ENCODE measurements at places on chromosomes 12 and 14.
A peak's percentile ranks its signal among the peaks of the same experiment; 100 is the strongest.

- DNase-seq = no peak
These were observed 188.0 kb downstream of the FOXN3 start for GRCh38 chr14:89228921-89229639.

- no peak for DNase-seq
These were observed 6.0 kb downstream of the STYX start for GRCh38 chr14:52735921-52736489.

- no peak for DNase-seq
These were observed 41.9 kb downstream of the STX2 start for GRCh38 chr12:130796985-130797686.

DNA sequence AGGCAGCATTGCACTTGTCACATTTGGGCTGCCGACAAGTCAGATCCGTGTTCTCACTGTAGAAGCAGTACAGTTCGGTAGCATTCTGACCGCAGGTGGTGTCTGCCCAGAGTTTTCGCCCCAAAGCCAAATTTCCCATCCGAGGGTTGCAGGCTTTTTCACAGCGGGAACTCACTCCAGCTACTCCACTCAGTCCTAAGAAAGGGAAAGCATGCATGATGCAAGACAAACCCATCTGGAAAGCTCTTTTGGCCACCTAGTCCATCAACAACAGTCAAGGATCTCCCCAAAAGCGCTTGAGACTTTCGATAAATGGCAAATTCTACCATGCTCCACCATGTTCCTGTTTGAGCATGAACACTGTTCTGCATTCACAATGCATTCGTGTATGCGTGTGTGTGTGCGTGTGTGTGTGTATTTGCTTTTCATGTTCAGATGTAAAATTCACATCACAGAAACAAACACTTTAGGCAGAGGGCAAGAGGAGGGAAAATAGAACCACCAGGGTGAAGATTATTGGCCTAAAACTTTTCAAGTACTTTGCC is 3.2 kb downstream of the NTN4 start:
- DNase-seq = no peak

DNA sequence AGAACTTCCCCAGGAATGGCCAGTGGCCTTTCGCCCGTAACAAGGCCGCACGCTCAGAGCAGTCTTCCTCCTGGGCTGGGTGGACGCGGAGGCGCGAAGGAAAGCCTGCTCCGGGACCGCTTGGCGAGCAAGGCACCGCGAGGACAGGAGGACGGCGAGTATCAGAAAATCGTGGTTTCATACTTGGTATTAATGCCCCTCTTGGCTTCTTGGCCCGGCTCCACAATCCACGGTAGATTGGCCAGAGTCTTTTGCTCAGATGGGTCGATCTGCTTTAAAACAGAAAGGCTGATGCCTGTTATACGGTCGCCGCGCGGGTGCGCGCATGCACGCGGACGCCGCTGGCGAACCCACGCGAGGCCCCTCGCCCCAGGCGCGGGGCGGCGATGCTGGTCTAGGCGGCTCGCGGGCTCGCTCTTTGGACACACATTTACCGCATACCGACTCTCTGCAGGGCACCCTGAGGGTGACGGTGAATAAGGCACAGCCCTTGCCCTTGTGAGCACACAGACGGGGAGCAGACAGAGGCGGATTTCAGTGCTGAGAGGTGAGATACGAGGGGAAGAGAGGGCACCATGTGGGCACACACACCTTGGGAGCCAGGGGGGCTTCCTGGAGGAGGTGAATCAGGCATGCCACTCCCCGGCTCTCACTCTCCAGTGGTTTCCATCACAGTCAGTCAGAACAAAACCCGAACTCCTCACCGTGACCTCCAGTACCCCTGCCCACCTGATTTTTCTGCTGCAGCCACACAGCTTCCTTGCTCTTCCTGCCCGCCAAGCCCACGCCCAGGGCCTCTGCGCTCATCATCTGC is 100.7 kb downstream of the APAF1 start:
- DNase-seq = no peak

DNA sequence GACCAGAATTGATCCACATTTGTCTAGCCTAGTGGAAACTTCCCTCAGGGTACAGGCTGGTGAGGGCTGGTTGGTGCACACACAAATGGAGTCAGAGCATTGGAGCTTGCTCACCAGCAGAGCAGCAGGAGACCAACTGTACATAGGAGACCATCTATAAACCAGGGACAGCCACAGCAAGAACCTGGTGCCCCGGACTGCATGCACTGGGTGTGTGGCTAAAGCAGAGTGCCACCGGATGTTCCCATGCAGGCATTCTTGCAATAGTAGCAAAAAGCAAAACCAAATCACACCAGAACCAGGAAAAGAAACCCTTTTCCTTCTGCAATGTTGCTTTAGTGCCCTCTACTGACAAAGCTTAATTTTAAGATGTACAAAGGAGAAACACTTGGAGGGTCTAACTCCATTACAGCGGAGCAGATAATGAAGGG is 136.4 kb downstream of the MDGA2 start:
- peak; percentile 5 for DNase-seq

DNA sequence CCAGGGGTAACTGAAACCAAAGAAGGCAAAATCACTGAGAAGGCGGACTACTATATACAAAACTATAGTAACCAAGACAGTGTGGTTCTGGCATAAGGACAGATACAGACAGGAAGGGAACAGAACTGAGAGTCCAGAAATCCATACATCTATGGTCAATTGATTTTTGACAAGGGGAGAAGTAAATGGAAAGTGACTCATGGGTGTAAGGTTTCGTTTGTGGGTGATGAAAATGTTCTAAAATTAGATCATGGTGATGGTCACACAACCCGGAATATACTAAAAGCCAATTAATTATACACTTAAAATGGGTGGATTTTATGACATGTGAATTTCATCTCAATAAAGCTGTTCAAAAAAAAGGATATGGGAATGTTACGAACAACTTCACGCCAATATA is 18.7 kb downstream of the ANGEL1 start:
- DNase-seq = no peak

- DNase-seq = peak; percentile 74
These were observed 27.3 kb downstream of the LLPH start for GRCh38 chr12:66103016-66103913.

DNA sequence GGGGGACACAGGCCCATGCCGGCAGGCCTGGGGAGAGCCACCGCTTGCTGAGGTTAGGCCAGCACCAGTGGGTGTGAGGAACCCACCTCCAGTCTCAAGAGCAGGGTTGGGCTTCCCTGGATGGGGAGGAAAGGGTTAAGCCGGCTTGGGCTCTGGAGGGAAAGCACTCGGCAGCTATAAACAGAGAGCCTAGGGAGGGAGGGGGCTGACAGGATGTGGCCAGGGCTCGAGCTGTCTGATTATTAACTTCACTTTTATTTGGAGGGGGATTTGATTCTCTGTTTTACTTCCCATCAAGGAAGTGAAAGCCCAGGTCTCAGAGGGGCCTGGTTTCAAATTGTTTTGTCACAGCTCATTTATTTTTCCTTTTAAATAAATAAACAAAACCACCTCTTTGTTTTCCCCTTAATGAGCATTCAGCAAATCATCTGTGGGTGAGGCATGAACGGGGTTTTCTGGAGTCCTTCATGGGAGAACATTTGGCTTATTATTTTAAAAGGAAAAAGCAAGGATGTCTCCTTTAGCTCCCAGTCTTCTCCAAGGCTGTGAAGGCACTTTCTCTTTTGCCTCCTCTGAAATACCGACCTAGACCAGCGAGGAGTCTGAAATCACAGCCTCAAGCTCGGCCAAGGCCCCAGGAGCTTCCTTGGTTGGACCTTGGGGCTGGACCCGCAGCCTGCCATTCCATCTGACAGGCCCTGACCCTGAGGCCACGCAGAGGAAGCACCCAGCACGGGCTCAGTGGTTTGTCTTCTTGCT is 21.9 kb upstream of the ZFP36L1 start:
- DNase-seq = no peak

DNA sequence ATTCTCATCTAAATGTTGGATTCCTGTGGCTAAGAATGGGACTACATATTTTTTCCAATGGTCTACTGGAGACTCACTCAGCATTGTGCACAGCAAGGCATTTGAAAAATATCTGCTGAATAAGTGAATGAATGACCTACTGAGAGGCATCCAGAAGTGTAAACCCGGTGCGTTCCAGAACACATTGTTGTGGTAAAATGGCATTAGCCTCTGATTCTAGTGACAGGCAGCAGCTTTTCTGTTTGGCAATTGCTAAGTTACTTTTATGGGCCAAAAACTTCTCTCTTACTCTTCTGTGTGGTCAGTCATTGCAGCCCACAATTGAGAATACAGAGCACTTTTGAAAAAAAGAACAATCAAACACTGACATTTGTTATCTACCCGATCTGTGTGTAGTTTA is 36.5 kb downstream of the WIF1 start:
- DNase-seq = no peak

DNA sequence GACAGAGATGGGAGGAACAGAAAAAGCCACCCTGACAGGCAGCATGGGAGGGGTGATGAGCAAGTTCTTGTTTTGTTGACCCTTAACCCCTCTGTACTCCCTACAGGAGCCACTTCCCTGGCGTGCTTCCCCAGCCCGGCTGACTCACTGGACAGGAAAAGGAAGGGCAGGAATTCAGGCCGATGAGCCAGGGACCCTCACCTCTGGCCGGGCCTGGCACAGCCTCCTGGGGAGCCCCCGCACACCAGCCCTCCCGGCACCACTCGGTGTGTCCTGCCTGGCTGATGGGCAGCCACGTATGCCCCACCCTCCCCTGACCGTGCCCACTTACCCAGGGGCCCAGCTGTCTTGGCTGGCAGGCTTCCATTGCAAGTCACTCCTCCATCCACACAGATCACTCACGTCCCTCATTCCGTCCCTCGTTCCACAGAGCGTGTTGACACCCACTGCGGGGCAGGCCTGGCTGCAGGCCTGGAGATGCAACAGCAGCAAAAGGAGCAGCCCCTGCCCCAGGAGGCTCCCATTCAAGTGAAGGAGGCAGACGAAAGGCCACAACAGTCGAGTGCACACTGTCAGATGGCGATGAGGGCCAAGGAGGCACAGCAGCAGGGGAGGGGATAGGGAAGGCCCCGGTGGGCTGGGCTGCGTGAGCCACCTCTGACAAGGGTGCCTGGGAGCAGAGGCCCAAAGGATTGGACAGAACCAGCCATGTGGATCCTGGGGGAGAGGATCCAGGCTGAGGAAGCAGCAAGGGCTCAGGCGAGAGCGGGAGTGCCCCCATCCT is 19.7 kb upstream of the CD9 start:
- no peak for DNase-seq

GRCh38 chr12:28096649-28097048 is 93.6 kb upstream of the CCDC91 start:
- no peak for DNase-seq

DNA sequence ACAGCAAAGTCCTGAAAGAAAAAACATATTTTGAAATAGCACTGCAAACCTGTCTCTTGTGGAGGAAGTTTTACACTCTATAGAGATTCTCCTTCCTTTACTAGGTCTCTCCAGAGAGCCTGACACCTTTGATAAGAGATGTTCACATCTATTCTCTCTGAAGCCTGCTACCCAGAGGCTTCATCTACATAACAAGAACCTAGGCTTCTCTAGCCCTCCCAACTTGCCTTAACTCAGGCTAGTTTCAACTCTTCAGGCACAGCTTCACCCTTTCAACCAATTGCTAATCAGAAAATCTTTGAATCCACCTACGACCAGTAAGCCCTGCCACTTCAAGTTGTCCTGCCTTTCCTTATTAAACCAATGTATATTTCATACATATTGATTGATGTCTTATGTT is 60.6 kb downstream of the IFNG start:
- no peak for DNase-seq

- no peak for DNase-seq
These were observed 75.5 kb upstream of the CPSF6 start for GRCh38 chr12:69163681-69164362.

DNA sequence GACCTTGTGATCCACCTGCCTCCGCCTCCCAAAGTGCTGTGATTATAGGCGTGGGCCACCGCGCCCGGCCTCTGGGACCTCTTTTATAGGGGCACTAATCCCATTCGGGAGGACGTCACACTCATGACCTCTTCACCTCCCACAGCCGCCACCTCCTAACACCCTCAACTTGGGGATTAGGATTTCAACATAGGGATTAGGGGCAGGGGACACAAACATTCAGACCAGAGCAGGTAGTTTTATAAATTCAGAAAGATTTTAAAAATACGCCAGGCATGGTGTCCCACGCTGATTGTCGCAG is 49.4 kb downstream of the TPCN1 start:
- no peak for DNase-seq

- DNase-seq = peak; percentile 41
These were observed 67.1 kb downstream of the RNF34 start for GRCh38 chr12:121466794-121467637.

GRCh38 chr12:51374361-51374760 is 16.8 kb downstream of the GALNT6 start:
- DNase-seq = no peak

- no peak for DNase-seq
These were observed 32.3 kb upstream of the RNASE1 start for GRCh38 chr14:20834899-20835298.

DNA sequence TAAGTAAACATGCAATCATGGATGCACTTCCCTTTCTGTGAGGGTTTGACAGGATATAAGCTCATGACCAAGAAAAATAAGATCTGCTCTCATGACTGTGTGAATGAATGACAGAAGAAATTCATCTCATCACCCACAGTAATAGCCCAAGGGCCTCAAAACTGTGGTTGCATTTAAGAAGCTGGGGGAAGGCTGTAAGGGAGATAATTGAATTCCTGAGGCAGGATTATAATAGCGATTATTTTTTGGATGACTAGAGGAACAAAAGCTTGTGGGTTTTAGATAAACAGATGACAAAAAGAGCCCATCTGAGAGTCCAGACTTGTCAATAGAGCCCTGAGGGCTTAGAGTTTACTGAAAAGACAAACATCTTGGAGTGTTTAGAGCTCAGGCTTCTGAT is 161.2 kb downstream of the NTF3 start:
- DNase-seq = no peak

- DNase-seq = no peak
These were observed 113.9 kb upstream of the USP15 start for GRCh38 chr12:62146318-62146717.

- DNase-seq = no peak
These were observed 71.5 kb upstream of the ARHGAP5 start for GRCh38 chr14:32005628-32006027.

DNA sequence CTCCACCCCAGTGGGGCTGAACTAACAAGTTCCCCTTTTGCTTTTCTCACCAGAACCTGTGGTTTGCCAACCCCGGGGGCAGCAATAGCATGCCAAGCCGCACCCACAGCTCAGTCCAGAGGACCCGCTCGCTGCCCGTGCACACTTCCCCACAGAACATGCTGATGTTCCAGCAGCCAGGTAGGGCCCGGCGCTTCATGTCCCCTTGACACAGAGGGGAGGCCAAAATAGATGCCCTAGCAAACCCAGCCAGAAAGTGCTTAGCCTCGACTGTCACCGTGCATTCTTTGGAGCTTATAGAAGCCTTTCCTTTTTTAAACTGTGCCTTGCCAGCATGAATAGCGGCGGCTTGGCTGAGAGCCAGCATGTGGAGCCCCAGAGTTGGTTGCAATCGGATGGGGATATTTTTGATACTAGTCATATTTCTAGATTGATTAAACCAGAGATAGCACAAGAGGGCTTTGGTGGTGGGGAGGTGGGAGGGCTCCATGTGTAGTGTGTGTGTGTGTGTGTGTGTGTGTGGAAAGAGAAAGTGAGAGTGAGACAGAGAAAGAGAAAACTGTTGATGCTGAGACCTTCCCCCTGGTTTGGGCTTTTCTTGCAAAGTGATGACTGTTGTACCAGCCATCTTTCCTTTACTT is 126.1 kb downstream of the GCH1 start:
- DNase-seq = no peak

GRCh38 chr12:82182601-82183190 is 175.5 kb downstream of the CCDC59 start:
- DNase-seq = no peak

Measured in H1 (cell line).